ENCODE measurements at places on chromosomes 16 and 17.

GRCh38 chr16:9105189-9105588, 13.7 kb downstream of the HAPSTR1 start:
- no peak for DNase-seq

DNA sequence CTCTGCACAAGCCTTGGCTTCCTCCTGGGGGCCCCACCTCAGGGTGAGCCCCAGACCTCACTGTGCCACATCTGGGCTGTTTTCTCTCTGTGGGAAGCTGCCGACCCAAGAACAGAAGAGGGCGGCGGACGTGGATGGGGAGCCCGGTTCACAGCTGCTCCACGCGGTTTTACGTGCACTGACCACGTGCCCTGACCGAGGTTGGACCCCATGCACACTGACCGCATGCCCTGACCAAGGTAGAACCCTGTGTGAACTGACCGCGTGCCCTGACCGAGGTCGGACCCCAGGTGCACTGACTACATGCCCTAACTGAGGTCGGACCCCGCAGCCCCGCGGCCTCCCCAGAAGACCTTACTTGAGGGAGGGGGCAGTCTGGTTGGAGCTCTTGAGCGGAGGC, 19.6 kb downstream of the CEP131 start:
- no peak for DNase-seq

DNA sequence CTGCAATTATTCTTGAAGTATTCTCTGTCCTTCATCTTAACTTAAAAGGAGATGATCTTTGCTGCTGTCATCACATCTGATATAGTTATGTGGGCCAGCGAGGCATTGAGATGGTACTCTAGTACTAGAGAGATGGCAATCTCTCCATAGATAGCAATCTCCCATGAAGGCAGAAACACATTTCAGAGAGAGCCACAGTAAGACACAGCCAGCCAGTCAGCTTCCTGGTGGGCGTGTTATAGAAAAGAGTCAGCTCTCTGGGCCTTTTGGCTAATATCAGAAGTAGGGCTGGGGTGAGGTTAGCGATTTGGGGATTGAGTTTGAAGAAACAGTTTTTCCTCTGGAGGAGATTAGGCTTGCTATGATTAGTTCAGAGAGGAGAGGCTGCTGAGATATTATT, 22.6 kb upstream of the EFCAB13 start:
- DNase-seq = no peak

- DNase-seq = no peak
These were observed 25.8 kb downstream of the SLC38A7 start for GRCh38 chr16:58658796-58659211.

DNA sequence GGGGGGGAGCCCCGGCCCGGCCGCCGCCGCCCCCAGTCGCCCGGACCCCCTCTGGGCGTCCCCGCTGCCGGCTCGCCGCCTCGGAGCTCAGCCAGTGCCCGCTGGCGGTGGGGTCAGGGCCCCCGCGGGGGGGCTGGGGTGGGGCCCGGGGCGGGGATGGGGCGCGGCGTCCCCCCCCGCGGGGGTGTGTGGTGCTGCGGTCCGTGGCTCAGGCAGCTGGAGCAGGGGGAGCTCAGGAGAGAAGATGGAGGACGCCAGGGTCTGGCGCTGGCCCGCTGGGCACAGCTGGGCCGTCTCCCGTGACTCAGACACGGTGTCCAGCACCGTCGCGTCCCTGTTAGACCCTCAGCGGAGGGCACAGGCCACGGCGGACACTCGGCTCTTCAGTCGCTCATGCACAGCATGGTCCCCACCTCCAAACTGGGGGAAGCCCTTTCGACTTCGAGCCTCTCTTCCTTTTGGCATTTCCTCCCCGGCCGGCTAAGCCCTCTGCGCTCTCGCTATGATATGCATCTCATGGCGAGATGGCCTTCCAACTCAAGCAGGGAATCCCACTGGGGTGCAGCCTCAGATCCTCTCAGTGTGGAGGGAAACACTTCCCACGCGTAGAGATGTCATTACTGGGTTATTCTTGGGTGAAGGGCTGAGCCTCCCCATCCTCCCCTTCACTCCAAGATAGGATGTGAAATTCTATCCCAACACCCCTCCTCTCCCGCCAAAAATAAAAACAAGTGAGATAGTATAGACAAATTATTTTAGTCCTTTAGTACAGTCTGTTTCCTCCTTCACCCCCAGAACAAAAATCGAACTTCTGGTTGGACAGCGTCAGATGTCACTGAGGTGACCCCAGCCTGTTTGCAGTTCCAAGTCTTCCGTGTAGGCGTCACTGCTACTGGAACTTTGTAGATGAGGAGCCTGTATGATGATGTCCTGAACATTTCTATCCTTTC, 522 bp upstream of the VEZF1 start:
- DNase-seq = peak; percentile 38

DNA sequence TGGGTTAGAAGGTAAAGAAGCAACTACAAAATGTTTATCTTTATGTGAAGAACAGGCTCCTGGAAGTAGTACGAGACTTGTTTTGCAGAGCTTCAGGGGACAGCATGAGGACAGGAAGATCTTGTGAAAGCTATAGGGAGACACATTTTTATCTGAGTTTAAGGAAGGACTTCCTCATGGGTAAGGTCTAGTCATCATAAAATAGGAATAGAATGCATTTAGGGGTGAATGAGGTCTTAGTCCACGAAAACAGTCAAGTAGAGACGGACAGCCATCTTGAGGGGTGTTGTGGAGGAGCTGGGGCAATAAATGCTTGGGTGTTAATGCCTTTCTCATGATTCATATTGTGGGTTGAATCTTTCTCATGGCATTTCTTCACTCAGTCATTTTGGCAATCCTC, 24.3 kb downstream of the KCNJ16 start:
- no peak for DNase-seq

DNA sequence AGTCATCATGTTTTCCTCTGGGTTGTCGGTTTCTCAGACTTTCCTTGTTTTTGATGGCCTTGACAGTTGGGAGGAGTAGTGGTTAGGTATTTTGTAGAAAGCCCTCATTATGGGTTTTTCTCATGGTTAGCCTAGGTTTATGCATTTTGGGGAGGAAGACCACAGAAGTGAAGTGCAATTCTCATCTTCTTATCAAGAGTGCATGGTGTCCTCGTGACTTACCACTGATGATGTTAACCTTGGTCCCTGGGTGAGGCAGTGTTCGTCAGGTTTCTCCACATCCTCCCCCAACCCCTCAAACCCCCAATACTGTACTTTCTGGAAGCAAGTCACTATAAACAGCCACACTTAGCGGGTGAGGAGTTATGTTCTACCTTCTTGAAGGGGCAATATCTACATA, 42.3 kb downstream of the BPTF start:
- DNase-seq = no peak

- no peak for DNase-seq
These were observed 31.8 kb upstream of the PITPNM3 start for GRCh38 chr17:6588165-6588564.

DNA sequence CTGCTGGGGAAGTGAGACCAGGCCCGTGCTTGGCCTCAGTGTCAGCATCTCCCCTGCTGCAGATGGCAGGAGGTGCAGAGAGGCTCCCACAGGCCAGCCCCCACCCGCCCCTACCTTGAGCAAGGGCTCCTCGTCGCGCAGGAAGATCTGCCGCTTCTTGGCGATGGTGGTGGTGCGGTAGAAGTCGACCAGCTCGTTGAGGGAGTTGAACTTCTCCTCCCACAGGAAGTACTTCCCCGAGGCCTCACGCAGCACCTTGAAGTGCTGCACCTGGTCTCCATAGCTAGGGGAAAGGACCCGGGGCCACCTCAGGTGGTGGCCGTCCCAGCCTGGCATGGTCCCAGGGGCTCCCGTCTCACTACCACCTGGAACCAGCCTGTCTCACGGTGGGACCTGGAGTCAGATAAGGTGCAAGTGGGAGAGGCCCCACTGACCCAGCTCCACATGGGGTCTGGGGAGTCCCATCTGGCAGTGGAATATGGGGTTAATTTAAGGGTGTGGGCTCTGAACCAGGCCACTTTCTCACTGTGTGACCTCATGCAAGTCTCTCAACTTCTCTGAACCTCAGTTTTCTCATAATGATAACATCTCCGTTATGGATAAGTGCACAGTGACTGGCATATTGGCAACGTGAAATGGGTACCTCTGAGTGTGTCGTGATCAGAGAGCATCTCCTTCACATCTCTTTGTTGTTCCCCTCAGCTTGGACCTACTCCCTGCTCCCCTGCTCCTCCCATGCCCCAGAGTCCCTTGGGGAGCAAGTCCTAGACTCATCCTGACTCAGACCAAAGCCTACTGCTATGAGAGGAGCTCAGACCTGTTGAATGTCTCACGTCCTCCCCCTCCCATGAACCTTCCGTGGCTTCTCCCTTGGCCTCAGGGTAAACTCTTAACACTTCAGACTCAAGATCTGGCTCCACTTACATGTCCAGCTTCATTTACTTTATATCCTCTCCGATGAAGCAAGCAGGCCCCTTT, 19.8 kb upstream of the FAM83G start:
- DNase-seq = no peak

GRCh38 chr17:6465206-6466003, 21.1 kb downstream of the PIMREG start:
- no peak for DNase-seq

- DNase-seq = no peak
These were observed 88.1 kb downstream of the GOSR1 start for GRCh38 chr17:30565073-30565935.

DNA sequence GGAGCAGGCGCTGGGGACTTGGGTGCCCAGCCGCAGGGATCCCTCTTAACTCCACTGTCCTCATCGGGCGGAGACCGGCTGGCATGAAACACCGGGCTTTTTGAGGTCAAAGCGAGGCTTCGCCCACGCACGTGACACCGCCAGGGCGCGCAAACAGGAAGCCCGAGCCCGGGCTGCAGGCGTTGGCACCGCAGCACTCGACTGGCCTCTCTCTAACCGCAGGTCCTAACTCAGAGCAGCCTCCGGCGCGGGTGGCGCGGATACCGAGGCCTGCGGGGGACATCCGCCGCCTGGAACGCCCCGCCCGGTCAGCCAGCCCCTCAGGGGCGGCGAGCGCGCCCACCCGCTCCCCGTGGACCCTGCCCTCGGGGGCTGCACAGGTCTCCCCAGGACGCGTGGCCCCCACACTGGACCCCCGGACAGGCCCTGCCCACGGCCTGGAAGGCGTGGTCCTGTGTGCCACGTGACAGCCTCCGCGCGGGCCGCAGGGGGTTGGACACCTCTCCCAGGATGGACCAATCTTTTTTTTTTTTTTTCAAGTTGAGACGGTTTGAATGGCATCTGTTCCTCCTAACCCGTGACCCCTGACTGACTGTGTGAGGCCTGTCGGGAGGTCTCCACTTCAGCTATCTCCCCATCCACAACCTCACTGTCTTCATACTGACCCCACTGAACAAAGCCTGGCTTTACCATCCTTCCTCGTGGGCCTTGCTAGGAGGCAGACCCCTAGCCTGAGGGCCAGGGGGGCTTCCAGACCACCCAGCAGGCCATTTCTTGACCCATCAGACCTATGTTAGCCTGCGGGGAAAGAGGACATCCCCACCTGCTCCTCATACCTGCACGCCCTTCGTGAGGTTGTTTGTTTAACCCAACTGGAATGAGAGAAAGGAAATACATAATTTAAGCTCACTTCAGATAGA, 8.4 kb upstream of the SLC47A2 start:
- no peak for DNase-seq

DNA sequence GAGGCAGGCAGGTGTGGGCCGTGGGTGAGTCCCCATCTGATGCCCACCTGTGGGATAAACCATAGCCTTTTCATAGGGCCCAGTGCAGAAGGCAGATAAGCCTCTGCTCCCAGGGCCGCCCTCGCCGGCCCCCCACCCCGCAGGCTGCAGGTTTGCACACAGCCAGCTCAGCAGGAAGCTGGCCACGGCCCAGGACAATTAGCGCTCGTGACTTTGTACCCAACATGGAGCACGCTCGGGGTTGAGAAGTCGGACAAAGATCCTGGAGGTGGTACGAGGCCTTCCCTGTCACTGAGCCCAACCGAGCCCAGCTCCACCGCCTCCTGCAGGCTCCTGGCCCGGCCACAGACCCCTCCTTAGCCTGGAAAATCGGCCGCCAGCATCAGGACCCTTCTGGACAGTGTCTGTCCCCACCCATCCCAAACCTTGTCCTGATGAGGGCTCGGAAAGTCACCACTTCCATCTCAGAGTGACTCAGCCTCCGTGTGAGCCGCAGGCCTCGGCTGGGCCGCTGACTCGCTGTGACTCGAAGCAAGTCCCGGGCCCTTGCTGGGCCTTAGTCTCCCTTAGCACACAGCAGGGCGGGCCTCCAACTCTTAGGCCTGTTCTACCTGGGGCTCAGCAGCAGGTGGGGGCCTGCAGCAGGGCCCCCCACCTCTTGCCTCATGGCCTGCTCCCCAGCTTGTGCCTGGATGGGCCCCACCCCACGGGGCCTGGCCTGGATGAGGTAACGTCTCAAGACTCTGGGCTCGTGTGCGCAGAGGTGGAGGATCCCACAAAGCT, 22.7 kb downstream of the FAM83G start:
- no peak for DNase-seq

DNA sequence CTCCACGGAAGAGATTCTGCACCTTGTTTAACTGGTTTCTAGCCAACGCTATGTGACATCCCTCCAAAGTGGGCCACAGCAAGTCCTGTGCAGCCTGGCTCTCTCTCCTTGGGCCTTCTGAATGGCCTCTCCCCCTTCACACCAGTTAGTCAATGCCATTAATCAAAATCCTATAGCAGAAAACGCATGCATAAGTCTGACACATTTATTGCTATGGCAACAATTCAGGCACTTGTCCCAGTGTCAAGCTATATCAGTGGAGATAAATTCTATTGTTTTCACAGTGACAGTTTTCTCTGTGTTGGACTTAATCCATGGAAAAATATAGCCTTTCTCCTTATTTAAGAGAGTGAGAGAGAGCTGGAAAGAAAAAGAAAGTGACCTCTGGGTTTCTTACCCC, 87.2 kb upstream of the TOX3 start:
- no peak for DNase-seq

DNA sequence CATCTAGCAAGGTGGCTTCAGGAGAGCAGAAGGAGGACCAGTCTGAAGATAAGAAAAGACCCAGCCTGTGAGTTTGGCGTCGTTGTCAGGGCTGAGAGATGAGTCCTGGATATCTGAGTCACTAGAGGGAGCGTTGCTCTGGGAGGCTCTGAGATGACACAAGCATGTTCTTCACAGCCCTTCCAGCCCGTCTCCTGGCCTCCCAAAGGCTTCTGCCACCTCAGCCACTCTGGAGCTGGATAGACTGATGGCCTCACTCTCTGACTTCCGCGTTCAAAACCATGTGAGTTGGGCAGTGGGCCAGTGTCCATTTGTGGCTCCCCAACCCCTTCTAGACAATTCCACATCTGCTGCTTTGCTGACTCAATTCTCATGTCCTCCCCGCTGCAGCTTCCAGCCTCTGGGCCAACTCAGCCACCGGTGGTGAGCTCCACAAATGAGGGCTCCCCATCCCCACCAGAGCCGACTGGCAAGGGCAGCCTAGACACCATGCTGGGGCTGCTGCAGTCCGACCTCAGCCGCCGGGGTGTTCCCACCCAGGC, 2.3 kb downstream of the TGFB1I1 start:
- DNase-seq = no peak

- DNase-seq = no peak
These were observed 83.9 kb upstream of the CIBAR2 start for GRCh38 chr16:85195900-85196772.

GRCh38 chr16:64705443-64705842, 416.4 kb downstream of the CDH11 start:
- DNase-seq = no peak
